ENCODE measurements at places on chromosomes 1 and 21. TPM values are rescaled to one million over a fixed set of nuclear protein-coding genes. Genes with fewer than 3 reads are reported as not detected.

The FAM229A gene
- total RNA-seq: 9.0 TPM

The TRIM45 gene
- 5.1 TPM for total RNA-seq

GRCh38 chr1:109623601-109624161 lies 4.0 kb downstream of the AMPD2 start:
- peaks cover 20% of the 10 kb centered on the region for H3K4me1 ChIP-seq
- H3K36me3 ChIP-seq: peaks cover 21% of the 10 kb centered on the region
- H3K4me3 ChIP-seq: no peak overlapping the region

The PM20D1 gene
- 0.50 TPM for total RNA-seq

The ATAD3C gene
- 21.3 TPM for total RNA-seq

The SLFNL1 gene
- 1.7 TPM for total RNA-seq

GRCh38 chr1:95371666-95372282 lies 137.8 kb downstream of the RWDD3 start:
- no peaks in the 10 kb centered on the region for H3K27me3 ChIP-seq
- H3K27ac ChIP-seq: no peak overlapping the region
- no peak overlapping the region for H3K4me3 ChIP-seq
- DNase-seq: no peak
- H3K4me1 ChIP-seq: no peaks in the 10 kb centered on the region
- H3K36me3 ChIP-seq: no peaks in the 10 kb centered on the region

The NTRK1 gene
- 0.67 TPM for total RNA-seq

The GREM2 gene
- total RNA-seq: 0.22 TPM

The PSRC1 gene
- 1.9 TPM for total RNA-seq

DNA sequence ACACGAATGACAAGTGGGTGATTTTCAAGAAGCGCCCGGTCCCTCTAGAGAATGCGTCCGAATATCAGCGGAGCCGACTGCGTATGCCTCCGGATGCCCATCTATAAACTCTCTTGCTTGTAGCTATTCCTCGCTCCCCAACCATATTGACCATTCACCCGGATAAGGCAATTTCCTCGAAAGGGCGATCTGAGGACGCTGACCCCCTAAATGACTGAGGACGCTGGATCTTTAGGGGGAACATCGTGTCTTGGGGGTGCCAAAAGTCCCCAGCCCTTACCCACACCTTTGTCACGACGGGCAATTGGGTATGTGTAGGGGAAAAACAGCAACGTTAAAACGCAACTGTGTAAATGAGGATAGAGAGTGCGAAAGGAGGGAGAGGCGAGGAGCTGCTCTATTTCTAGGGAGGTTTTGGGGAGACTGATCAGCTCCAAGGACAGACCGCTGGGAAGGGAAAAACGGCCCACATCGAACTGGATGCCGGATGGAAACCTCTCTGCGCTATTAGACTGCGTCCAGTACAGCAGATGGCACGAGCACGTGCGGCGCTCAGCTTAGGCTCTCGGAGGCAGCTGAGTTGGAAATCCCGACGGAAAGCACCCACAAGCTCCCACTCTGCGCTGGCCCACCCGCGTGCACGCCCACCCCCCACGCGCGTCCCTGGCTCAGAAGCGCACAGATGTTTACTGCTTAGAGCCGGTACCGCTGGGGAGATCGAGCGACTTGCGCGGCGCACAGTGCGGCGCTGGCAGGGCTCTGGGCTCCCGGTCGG lies 2.9 kb upstream of the PRRX1 start:
- peaks cover 9% of the 10 kb centered on the region for H3K27me3 ChIP-seq
- peaks cover 30% of the 10 kb centered on the region for H3K4me1 ChIP-seq
- peak overlapping the region; percentile 81 for H3K27ac ChIP-seq
- peak overlapping the region; percentile 36 for H3K4me3 ChIP-seq
- H3K36me3 ChIP-seq: no peaks in the 10 kb centered on the region
